ENCODE measurements at places on chromosomes 4 and X.

DNA sequence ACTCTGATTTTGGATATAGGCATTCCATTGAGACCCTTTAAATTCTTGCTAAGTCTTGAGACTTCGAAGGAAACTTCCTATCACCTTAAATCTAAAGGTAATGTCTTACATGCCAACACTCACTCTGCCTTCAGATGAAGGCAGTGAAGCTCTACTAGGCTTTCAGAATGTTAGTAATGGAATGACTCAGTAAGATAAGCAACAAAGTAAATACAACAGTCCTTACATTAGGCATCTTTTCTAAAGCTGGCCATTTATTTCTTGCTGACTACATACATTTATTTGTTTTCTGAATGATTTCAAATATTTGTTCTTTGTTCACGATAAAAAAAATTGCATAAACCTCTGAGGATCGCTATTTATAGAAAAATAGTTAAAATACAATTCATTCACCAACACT is 43.5 kb downstream of the ASIC5 start:
- DNase-seq = no peak

DNA sequence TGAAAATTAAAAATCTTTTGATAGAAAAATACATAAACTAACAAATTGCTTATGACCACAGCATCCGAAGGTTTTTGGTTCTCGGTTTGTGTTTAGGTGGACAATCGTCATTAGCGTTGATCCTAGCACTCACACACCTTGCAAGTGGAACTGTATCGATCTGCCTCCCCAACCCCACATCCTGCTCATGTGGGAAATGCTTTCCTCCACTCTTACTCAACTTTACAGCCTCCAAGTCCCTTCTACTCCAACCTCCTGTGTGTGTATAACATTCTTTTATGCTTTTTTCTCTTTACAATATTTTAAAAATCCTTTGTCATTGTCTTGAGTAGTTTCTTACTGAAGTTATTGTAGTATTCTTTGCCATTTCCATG is 15.6 kb upstream of the TMEM131L start:
- DNase-seq = no peak

- DNase-seq = no peak
These were observed 43.5 kb downstream of the NUDT9 start for GRCh38 chr4:87465739-87466366.

DNA sequence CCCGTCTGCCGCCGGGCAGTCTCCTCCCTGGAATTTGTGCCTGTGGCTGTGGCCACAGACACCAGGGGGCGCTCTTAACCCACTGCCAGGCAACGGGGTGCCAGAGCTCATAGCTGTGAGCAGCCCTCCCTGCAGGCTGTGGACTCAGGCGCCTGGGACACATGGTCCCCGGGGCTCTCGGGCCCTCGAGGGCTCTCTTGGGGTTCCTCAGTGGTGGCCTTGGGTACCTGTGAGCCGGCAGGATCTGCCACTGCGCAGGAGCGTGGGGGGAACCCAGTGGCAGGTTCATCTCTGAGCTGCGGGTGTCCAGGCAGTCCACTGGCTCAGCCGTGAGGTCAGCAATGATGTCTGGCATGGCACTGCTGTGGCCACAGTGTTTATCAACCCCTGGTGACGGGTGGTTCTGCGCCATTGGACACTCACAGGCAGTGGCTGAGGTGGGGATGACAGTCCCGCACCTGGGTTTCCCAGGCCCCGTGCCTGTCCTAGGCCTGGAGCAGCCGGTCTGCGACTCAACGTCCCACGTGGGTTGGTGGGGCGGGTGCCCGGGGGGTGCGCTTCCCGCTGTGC is 37.2 kb downstream of the PCGF3 start:
- no peak for DNase-seq

DNA sequence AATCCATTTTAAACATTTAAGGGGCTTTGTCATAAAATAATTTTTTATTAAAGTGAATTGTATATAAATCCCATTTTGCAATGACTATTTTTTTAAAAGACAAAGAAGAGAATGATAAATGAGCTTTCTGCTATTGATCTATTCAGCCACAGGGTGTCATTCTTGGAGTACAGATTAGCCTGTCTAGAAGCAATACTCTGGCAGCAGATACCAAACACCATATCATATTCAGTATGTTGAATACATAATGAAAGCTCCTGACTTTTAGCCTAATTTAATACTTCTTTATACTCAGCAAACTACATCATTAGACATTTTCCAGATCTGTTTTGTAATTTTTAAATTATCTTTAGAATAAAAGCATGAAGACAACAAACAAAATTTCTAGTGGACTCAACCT is 496.3 kb downstream of the PDGFC start:
- DNase-seq = peak; percentile 29

DNA sequence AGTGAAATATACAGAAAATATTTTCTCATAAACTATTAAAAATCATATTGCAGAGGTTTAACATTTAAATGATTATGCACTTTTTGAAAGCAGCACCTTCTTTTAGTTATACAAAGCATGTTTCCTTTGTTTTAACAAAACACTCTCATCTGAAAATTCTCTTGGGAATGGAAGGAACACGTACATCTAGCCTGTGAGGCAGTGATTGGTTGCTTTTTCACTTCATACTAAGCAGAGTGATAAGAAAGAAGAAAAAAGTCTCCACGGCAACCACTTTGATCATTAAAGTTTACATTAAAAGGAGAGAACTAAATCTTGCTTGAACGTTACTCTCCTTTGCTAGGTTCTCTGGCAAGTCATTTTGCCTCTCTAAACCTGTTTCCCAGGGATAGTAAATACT is 41.7 kb upstream of the H2AZ1 start:
- DNase-seq = no peak

DNA sequence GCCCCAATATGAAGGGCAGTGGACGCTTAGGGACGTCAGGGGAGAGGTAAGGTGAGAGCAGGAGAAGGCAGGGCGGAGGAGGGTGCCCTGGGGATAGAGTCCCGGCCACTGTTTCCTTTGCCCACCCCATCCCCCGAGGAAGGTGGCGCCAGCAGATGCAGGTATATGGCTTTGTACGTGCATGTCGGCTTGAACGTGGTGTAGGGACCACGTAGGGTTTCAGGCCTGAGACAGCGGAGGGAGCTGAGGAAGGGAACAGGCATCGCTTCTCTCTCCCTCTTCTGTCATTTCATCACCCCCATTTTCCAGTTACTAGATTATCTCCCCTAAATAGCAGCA is 97.9 kb downstream of the PHKA2 start:
- DNase-seq = no peak

GRCh38 chr4:1200425-1201035 is 28.1 kb upstream of the SPON2 start:
- DNase-seq = no peak

GRCh38 chrX:40392599-40392998 is 188.2 kb upstream of the ATP6AP2 start:
- no peak for DNase-seq

GRCh38 chr4:12933760-12934221 is 550.3 kb downstream of the RAB28 start:
- no peak for DNase-seq

GRCh38 chr4:75718529-75718928 is 5.8 kb upstream of the USO1 start:
- no peak for DNase-seq

DNA sequence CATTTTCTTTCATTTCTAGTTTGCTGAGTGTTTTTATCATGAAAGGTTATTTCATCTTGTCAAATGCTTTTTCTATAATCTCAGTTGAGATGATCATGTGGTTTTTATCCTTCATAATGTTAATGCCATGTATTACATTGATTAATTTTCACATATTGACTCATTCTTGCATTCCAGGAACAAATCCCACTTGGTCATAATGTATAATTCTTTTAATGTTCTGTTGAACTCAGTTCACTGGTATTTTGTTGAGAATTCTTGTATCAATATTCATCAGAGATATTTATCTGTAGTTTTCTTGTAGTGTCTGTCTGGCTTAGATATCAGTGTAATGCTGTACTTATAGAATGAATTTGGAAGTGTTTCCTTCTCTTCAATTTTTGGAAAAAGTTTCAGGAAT is 16.7 kb upstream of the LHFPL1 start:
- no peak for DNase-seq

GRCh38 chrX:49287665-49288064 is 15.8 kb upstream of the GAGE10 start:
- DNase-seq = no peak

- DNase-seq = peak; percentile 64
These were observed 30.6 kb upstream of the NSUN7 start for GRCh38 chr4:40719008-40719623.

- DNase-seq = no peak
These were observed 134.4 kb downstream of the SMIM20 start for GRCh38 chr4:26048378-26048882.

- DNase-seq = no peak
These were observed 17.4 kb downstream of the GSPT2 start for GRCh38 chrX:51760657-51761056.

DNA sequence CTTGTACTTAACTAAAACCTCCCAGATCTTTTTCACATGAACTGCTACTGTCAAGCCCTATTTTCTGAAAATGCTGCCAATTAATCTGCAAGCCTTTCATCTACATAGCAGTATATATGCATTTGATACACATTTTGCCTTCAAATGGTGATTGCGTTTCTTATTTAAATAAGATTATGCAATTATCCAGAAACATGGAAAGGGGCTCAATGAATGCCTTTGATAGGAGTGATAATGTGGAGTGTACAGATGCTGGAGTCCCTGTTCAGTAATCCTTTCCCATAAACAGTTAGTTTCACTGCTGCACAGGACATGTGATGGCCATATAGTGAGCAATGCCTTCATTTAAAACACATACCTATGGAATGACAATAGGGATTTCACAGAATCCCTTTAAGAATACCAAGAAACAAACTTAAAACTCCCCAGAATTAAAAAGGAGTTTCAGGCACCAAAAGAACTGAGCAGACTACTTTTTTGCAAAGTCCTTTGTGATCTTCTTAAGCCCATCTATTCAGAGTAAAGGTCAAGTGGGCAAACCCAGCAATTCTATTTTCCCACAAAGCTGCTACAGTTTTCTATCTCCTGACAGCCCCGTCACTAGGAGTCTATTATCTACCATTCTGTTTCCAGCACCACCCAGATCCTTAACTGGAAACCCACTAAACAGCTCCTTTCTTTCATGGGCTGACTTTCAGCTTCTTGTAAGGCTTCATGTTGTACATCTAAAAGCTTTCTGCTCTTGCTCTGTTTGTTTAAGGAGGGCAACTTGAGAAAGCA is 120.3 kb downstream of the UNC5C start:
- no peak for DNase-seq

DNA sequence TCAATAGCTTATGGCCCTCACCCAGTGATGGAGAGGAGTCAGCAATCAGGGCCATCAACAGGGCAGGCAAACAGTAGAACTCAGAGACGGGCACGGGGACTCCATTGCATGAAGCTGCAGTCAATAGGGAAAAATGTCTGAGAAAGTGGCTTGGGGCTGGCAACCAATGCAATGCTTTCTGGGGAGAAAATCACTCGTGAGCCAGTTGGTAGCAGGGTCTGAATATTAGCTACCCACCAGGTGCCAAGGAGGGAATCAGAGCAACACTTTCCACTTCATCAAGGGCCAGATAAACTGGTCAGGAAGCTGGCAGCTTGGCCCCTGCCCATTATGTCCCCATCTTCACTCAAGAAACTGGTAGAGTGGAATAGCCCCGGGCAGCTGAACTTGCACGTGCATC is 80.7 kb downstream of the STARD8 start:
- no peak for DNase-seq

- no peak for DNase-seq
These were observed 71.2 kb upstream of the SHISA3 start for GRCh38 chr4:42326040-42326439.

DNA sequence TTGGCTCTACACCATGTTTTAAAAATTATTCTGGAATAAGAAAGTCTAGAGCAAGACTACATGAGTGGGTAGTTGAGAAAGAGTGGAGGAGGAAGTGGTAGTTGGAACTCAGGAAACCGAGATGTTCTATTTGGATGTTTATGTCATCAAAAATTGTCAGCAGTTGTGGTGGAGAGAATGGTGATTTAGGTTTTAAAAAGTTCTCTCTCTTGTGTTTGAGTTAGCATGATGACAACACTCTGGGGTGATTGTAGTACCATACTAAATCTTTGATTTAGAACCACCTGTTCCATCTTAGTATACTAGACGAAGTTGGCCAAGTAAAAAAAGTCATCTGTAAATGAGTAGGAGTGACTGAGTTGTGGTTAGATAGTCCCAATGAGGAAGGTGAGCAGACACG is 40.7 kb downstream of the KLHL2 start:
- no peak for DNase-seq

- DNase-seq = no peak
These were observed 227.7 kb downstream of the LDB2 start for GRCh38 chr4:16670727-16671126.

DNA sequence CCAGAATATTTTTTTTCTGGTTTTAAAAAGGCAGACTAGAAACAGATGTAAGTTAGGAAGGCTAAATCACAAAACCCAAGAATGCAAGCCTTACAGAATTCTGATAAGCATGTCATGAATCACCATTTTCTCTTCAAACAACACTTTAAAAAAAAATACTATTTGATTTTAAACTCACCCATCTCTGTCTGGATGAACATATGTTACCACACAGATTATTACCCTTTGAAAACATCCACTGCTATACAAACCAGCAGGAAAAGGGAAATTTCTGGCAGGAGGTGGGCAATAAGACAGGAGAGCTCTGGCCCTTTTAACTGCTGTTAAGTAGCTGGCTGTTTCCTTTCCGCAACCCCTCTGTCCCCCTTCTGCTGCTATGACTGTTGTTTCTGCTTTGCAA is 317.7 kb upstream of the NOCT start:
- no peak for DNase-seq

- no peak for DNase-seq
These were observed 201.3 kb upstream of the GNPDA2 start for GRCh38 chr4:44927399-44928380.

DNA sequence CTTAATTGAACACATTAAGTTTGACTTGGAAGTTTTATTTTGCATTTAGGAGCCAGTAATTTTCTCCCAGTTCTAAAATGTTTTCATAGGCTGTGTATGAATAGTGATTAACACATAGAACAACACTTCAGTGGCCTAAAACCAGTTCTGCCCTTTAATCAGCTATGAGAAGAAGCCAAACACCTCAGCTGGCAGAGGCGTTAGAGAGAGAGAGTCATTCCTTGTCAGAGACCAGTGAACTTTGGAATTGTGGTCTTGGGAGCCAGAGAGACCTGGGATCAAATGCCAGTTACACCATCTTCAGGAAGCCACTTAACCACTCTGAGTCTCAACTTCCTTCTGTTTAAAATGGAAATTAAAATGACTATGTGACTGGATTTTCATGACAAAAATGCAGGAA is 39.3 kb upstream of the PRPS2 start:
- no peak for DNase-seq

DNA sequence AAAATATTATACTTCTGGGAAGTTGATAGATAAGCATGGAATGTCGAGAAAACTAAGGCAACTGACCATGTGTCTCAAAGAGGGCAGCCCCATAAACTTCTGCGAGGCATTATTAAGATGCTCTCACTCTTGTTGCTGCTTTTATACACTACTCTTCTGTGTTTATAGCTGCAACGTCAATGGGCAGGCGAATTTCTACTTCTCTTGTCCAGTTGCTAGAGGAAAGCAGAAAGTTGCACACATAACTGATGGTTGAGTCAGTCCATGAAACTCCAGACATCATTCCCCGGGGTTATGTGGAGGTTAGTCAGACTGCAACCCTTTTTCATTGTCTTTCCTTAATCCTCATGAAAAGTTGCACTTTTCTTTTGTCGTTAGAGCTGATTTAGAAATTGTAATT is 39.8 kb downstream of the VCX3B start:
- no peak for DNase-seq

Data from NCI-H1092 (cell line).